Right atrium auricular region (tissue), 2 donors: ENCODE measurements at places on chromosomes 3 and 15.

DNA sequence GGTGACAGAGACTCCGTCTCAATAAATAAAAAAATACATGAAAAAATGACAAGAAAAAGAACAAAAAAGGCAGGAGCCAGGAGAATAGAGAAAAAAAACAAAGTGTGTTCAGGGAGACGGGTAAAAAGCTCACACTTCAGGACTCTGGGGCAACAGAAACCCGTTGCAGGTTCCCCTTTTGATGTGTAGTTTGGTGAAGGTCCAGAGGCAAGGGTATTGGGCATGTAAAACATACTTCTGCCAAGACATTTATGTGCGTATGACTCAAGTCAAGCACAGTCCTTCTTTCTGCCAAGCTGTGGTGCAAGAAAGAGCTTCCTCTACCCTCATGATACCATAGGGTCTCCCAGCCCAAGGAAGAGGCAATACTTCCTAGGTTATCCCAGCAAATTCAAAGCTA lies 33.4 kb upstream of the STRIT1 start:
- no peak for DNase-seq

- DNase-seq: no peak
Observed at GRCh38 chr3:105094588-105094987, 272.1 kb upstream of the ALCAM start.

GRCh38 chr3:148066802-148067201 lies 630.9 kb upstream of the AGTR1 start:
- DNase-seq: no peak

GRCh38 chr15:67782691-67782991 lies 42.7 kb upstream of the SKOR1 start:
- DNase-seq: no peak

DNA sequence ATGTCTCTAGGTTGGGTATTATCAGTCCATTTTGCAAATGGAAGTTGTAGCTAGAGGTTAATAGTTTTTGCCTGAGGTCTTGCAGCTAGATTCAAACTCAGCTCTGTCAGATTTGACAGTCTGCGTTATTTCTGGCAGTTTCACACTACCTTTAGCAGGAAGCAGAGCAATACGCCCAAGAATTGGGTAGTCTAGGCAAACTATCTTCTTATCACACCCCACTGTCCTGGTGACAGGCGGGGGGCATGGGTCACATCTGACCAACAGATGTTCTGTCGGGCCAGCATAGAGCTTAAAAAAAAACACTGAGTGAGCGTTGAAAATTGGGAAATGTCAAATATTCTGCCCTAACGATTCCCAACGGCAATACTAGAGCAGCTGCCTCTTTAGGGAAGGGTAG lies 5.7 kb downstream of the GPR160 start:
- DNase-seq: no peak

- DNase-seq: no peak
Observed at GRCh38 chr3:152511904-152512303, 243.2 kb downstream of the MBNL1 start.

DNA sequence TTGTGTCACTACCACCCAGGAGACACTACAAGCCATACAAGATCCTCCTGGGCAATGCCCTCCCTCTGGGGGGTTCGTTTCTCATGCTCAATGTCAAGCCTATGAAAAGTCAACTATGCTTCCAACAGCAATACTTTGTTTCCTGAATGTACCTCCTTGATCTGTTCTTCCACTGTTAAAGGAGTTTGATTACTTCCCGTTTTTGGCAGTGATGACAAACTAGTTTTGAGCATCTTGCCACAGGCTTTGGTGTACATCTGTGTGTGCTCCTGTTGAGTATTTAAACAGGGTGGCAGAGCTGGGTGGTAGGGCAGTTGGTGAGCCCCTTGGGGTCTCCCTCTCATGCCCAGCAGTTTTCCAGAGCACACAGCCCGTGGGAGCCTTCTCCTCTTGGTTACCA lies 81.4 kb downstream of the IL12A start:
- no peak for DNase-seq
